T-helper 9 cell (primary cell): ENCODE measurements at places on chromosomes 7 and 10.

DNA sequence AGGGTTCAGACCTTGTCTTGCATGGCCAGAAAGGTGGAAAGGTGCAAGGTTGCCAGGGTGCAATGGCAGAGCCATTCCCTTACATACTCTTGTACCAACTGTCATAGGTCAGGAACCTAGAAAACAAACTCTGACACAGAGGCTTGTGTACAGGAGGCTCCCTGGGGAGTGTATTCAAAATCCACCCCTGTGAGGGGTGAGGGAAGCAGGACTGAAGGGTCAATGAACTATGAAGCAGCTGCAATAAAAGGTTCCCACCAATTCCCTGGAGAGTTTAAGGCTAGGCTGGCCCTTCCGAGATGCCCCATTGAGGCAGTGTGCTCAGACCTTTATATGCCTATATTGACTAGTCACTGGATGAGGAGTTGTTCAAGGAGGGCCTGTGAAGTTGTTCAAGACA, 13.9 kb upstream of the CUZD1 start:
- no peak for DNase-seq

DNA sequence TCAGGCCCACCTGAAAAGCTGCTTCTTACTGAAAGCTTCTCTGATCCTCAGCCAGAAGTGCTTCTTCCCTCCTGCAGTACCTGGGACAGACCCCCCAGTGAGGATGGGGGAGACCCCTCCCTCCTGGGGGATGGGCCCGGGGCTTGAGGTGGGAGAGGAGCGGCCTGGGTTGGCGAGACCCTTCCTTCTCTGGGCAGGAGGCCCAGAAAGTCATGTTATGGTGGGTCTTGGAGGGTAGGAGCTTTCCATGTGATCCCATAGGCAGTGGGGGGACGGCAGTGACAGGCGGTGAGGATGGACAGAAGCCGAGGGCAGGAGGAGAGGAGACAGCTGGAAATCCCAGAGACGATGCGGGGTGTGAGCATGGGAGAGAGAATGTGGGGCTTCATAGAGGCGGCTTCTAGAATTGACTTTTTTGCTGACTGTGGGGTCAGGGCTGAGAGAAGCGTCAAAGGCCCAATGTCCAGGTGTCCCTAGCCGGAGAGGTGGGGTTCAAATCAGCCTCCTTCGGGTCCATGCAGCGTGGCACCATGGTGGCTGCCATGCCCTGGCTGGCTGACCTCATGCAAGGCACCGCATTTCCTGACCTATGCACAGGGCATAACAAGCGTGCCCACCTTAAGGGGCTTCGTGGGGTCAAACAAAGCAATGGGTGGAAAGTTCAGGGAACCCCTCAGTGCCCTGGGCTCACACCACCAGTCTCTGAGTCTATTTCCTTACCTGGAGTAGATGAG, 154.0 kb downstream of the UBE2H start:
- DNase-seq = no peak

DNA sequence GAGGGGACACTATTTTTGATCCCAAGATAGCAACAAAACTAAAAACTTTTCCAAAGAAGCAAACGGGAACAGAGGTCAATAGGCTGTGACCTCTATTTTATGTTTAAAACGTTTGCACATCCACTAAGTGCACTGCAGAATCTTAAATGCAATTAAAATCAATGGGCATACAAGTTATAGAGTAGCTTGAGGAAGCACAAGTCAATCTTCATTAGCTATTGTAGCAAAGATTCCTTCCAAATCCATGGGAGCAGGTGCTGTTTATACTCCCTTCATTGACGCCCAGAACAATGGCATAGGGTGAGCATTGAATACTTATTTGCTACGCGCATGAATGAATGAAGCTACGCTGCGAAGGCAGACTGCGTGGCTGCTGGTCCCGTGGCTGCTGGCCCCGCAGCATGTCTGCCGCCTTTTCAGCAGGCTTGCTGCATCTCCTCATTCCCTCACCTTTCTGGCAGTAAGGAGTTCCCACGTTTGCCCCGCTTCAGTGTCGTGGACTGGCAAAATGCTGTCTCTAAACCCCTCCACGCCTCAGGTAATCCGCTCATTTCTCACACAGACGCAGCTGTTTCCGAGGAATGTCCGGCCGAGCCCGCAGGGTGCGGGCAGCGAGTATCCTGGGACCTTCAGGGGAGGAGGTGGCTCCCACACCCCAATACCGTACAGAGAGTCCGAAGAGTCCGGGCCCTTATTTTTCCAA, 754 bp upstream of the PHYHIPL start:
- DNase-seq = no peak

DNA sequence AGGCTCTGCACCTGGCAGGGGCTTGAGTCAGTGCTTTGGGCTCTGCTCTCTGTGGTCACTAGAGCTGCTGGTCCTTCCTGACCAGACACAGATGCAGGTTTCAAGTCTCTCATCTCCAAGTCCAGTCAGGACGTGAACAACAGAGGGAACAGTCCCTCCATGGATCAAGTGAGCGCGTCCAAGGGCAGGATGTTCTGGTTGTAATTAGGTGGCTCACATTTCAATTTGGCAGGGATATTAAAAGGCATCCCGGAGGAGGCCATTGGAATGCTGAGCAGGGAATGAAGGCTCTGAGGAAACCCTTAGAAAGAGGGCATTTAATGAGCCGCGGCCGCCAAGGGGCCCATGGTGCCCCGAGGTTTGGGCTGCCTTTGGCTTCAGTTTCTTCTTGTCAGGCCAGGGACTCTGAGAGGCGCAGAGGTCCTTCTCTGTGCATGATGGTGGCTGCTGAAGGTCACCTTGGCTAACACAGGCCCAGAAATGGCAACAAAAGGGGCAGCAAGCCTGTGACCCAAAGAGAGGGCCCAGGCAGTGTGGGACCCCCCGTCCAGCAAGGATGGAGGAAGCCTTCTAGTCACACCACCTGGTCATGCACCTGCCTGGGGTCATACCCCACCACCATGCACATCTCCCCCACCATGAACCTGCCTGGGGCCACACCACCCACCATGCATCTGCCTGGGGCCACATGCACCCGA, 30.7 kb upstream of the INPP5A start:
- no peak for DNase-seq

- DNase-seq = no peak
These were observed 130.0 kb upstream of the LRRTM3 start for GRCh38 chr10:66795866-66796265.

DNA sequence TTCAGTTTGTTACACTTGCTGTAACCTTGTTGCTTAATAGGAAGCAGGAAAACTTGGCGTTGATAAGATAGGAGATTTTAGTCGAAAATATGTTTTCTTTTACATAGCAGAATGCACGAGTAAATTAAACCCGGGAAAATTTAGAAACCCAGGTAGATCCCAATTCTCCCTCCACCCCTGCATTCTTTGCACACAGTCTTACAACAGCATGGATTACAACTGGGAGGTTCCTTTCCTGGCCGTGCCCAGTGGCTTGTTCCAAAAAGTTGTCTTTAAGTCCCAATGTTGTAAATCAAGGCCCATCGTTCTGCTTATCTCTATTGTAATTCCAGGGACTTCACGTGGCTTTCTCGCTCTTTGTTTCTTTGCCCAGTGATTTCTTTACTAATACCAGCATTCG, 1.1 kb upstream of the DPY19L1 start:
- no peak for DNase-seq

DNA sequence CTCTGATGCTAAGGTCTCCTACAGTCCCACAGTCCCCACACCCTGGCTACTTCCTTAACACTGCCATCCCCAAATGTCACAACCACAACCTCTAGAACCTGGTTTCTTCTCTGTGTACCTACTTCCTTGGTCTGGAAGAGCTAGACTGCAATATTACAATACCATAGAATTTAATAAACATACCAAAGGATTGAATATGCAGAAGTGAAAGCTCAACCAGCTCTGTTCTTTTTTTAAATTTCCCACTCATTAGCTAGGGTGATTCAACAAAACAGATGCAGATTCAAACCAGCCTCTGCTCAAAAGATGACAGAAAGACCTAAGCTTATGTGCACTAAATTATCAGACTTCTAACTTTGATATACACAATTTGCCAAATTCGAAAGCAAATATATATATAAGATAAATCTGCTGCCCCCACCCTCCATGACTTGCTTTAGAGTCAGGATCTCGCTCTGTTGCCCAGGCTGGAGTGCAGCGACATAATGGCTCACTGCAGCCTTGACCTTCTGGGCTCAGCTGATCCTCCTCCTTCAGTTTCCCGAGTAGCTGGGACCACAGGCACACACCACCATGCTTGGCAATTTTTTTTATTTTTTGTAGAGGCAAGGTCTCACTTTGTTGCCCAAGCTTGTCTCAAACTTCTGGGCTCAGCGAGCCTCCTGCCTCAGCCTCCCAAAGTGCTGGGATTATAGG, 212.6 kb downstream of the CHCHD3 start:
- no peak for DNase-seq

DNA sequence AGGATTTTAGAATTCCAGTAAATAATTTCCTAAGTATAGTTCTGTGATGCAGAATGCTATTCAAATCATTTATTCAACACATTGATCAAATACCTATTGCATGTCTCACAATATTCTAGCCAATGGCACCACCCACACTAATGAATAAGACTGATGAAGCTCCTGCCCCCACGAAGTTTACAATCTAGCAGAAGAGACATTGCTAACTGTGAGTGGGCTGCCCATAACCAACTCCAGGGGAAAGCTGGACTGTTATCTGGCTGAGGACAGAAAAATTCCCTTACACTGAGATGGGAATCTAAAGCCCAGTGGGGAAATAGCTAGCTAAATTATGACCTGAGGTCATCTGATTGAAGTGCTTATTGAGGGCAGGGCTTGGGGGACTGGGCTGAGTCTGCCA, 128.8 kb upstream of the LYZL2 start:
- DNase-seq = no peak
